ENCODE measurements at places on chromosomes 5 and 9.

- no peak for DNase-seq
These were observed 64.8 kb upstream of the ZNF462 start for GRCh38 chr9:106798016-106798799.

DNA sequence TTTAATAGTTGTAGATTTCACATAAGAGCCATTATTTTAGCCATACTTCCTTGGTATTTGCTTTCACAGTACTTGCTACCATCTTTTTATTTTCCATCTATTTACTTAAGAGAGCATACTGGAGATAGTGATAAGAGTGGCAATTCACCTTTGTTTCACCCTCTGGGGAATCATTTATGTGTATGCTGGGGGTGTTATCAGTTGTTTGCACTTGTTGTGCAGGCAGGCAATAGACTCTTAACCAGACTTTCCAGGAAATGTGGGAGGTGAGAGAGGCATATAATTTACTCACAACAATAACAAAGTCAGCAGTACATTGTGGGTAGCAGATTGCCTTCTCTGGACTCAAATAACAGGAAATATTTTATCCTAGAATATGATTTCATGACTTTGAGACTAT is 1018.3 kb downstream of the CDH12 start:
- no peak for DNase-seq

DNA sequence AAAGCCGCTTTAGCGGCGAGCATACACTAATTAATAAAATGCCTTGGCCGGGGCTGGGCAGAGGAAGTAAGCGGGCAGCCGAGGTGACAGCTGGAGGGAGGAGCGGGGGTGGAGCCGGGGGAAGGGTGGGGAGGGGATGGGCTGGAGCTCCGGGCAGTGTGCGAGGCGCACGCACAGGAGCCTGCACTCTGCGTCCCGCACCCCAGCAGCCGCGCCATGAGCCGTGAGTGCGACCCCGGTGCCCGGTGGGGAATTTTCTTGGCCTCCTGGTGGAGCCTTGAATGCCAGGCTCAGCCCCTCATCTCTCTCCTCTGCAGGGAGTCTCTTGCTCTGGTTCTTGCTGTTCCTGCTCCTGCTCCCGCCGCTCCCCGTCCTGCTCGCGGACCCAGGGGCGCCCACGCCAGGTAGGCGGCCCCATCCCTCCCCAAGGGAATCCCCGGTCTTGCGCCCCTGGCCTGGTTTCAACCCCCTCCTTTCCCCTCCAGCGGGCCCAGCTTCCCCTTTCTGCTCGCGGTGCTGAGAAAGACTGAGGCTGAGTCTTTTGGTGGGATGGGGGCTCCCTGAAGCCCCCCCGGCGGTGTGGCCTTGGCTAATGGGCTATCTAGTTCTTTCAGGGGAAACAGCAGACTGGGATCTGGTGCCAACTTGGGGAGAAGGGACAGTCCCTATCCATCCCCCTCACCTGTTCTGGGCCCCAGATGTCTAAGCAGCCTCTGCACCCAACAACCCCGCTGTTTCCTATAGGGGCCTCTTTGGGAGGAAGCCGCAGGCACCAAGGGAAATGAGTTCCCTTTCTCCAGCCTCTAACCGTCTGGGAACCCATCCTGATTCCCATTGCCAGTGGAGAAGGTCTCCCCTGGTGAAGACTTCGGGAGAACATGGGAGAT is at the start of gene PTGS1:
TSS of gene PTGS1 (plus strand) at position 156 of the 887 bp plus-strand sequence. CDS start at position 217, 61 bp downstream.
- no peak for DNase-seq

DNA sequence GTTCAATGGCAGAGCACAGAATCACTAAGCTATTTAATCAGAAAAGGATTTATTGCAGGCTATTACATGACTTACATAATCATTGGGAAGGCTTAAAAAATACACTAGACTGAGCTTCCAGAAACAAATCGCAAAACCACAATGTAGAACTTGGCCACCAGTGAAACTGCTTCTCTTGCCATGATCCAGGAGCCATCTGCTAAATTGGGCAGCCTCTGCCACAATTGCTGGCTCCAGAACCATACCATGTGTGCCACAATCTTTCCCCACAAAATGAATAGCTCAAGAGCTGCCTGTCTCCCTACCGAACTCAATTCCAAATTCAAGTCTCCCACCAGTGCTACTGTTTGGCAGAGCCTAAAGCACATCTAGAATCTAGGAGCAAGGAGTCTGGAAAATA is 9.8 kb upstream of the ERAP1 start:
- no peak for DNase-seq

- no peak for DNase-seq
These were observed 11.1 kb upstream of the NADK2 start for GRCh38 chr5:36252722-36253365.

DNA sequence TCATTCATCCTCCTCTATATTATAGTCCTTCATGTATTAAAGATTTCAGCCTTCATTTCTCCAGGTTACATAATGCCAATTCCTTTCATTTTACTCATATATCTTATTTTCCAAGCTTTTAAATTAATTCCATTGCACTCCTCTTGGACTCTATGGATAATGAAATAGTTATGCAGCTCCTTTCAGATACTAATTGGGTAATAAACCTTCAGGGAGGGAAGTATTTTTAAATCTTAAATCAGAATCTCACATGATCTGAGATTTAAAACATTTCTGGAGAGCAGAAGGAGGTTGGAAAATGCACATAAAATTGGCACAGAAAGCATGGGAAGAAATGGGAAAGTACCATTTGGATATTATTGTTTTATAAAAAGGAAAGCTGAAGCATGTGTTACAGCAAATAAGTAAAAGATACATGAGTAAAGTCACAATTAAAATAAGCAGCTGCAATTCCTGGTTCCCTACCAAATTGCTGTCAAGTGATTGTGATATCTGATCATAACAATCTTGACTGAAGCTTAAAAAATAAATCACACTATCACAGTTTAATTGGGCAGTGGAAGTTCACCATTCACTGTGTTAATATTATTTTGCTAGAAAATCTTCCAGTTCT is 257.9 kb upstream of the NREP start:
- DNase-seq = no peak

GRCh38 chr9:113992994-113993393 is 85.1 kb downstream of the AMBP start:
- DNase-seq = no peak

DNA sequence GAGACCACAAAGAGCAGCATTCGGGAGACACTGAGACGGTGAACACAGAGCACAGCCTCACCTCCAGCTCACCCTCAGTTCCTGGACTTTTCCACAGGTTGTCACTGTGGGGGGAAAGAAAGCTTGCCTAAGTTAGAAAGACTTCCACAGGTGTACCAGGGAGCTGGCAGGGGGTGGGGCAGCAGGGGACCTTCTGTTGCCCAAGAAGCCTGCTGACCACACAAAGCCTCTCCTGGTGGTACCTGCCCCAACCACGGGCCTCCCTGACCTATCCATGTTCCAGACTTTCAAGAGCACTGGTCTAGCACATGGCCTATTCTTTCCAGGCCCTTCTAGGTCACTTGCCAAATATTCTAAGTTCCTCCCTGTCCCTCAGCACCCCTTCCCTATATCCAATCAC is 550.8 kb downstream of the BNC2 start:
- no peak for DNase-seq

GRCh38 chr5:61806491-61807020 is 474.5 kb downstream of the ZSWIM6 start:
- no peak for DNase-seq

DNA sequence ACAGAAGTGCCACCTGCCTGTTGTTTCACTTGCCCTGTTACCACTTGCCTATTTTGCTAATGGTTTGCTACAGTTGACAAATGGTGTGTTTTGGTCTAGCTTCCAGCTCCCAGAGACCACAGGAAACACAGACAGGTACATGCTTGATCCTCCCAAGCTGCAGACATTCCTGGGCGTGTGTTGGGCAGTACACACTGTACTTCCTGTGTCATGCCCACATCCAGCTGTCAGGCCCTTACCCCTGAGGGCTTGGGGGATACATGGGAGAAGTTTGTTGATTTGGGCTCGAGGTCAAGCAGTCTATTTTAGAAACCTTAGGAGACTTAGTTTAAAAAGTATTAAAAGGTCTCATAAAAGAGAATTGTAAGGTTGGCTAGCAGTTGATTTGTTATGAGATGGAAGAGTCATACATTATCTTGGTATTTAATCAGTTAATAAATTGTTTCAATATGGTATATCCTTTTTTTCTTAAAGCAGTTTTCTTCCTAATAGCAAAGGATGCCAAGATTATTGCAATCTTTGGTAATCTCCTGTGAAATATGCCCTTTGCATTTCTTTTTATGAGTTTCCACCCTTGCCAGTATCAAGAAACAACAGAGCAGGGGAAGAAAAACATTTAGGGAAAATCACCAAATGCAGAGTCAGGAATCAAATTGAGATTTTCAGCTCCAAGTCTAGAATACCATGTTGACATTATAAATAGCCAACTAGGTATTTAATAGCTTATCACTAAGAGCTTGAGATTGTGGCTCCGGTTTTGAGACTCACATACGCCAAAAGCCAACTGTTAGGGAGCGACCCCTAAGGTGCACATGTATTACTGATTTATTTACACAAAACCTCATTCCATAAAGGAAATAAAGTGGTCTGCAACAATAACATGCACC is 52.3 kb upstream of the CD180 start:
- DNase-seq = no peak

GRCh38 chr9:89408628-89409101 is 89.2 kb downstream of the SEMA4D start:
- DNase-seq = no peak

DNA sequence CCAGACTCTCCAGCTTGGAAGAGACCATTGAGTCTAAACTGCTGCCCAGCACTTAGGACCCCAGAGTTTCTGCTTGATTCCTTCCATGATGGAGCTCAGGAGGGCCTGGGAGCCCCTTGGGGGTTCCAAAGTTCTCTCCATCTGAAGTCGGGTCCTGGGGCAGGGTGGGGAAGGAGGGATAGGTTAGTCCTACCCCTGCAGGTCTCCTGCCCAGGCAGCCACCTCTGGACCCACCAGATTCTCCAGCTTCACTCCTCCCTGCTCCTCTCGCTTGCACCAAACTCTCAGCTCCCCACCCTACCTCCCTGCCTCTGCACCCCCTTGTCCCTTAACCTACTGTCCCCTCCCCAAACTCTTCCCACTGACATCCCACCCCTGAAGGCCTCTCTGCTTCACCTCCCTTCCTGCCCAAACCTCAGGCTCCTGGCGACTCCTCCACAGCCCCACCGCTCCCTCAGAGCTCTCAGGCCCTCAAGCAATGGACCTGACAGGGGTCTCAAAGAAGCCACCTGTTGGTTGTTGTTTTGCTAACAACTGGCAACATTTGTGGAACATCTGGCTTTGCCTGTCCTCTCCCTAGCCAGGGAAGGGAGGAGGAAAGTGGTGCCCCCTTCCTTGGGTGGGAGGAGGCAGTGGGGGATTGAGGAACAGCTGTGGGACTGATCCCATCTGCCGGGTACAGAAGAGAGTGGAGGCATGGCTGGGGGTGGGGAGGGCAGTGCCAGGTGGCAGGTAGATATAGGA is 137.5 kb downstream of the RGS3 start:
- DNase-seq = no peak

DNA sequence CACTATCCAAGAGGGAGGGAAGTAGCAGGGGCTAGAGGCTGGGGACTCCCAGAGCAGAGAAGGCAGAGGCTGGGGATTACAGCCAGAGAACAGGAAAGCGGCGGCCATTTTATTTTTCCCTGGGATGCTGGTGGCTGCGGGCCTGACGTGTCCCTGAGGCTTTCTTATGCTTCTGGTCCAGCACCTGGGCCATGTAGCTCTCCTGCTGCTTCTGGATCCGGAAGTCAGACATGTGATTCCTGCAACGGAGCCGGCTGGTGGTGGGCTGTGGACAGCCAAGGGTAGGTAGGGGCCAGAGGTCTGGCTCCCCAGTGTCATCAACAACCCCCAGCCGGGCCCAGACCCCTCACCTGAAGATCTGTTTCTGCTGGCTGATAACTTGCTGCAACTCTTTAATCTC is 1.8 kb upstream of the PROB1 start:
- no peak for DNase-seq

- no peak for DNase-seq
These were observed 47.6 kb upstream of the MEGF10 start for GRCh38 chr5:127243011-127243410.

- no peak for DNase-seq
These were observed 100.9 kb upstream of the MAP1B start for GRCh38 chr5:72006361-72006760.

DNA sequence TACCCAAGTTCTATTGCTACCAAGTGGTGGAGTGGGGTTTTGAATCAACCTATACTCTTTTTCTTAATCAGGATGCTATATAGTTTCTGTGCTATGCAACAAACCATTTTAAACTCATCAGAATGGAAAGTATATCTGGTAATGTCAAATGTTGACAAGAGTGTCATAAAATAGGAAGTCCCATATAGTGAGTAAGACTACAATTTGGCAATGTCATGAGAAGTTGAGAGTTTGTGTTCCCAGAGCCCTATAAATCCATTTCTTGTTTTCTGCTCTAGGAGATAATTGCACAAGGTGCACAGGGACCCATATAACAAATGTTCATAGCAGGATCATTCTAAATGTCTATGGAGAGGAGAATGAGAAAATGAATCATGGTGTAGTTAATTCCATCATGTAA is 109.8 kb upstream of the TXNDC8 start:
- no peak for DNase-seq

GRCh38 chr5:152987131-152987530 is 503.3 kb upstream of the GRIA1 start:
- no peak for DNase-seq

DNA sequence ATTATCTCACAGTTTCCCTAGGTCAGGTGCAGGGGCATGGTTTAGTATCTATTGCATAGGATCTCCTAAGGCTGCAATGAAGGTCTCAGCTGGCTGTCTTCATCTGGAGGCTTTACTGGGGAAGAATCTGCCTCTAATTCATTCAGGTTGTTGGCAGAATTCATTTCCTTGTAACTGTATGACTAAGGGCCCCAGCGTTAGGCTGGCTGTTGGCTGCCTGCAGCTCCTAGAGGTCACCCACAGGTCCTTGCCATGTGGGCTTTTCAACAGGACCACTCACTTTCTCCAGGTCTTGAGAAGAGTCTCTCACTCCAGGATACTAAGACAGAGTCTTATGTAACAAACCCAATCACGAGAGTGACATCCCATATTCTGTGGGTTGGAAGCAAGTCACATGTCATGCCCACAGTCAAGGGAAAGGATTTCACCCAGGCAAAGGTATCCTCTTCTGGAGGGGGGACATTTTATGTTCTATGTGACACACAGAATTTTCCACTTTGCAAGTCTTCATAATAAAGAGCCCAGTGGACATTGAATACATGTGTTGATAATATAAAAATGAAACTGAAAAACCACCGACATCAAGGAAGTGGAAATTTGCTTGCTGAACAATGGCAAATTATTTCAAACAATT is 38.2 kb downstream of the HMHB1 start:
- no peak for DNase-seq

GRCh38 chr5:169299663-169300467 is 1.1 kb downstream of the SLIT3 start:
- DNase-seq = no peak

DNA sequence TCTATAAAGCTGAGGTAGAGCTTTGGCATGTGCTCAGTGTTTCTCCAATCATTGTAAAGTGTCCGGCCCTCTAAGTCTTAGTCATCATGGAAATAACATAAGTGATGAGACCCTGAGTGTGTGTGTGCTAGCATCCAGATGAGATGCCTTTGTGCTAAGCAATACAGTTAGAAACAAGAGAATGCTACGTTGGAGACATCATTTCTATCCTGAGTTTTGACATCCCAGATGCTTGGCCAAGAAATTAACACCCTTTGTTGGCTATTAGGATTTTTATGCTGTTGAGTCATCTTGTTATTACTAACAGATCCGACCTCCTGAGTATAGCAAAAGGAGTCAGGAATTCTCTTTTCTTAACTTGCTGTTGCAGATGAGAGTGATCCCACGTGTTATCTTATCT is 508.0 kb downstream of the GADD45G start:
- no peak for DNase-seq
